Lung (tissue), 17 donors: ENCODE measurements at places on chromosomes 5 and 9. TPM values are rescaled to one million over a fixed set of nuclear protein-coding genes. Genes with fewer than 3 reads are reported as not detected.

PIP5KL1 gene
- 9.0 TPM for total RNA-seq

GRAMD2B gene
- 17.7 TPM for total RNA-seq

ZBTB6 gene
- total RNA-seq, result 16.6 TPM

SVEP1 gene
- total RNA-seq, result 38.9 TPM

FNIP1 gene
- total RNA-seq, result 36.9 TPM
